ENCODE measurements at places on chromosomes 2 and 18. TPM values are rescaled to one million over a fixed set of nuclear protein-coding genes. Genes with fewer than 3 reads are reported as not detected.

SS18 gene
- total RNA-seq: 18.2 TPM

SNTG2 gene
- total RNA-seq: not detected

IL37 gene
- total RNA-seq: not detected

GCG gene
- not detected for total RNA-seq

GRCh38 chr2:65980531-65980930 lies 454.4 kb upstream of the MEIS1 start:
- DNase-seq: no peak

DNA sequence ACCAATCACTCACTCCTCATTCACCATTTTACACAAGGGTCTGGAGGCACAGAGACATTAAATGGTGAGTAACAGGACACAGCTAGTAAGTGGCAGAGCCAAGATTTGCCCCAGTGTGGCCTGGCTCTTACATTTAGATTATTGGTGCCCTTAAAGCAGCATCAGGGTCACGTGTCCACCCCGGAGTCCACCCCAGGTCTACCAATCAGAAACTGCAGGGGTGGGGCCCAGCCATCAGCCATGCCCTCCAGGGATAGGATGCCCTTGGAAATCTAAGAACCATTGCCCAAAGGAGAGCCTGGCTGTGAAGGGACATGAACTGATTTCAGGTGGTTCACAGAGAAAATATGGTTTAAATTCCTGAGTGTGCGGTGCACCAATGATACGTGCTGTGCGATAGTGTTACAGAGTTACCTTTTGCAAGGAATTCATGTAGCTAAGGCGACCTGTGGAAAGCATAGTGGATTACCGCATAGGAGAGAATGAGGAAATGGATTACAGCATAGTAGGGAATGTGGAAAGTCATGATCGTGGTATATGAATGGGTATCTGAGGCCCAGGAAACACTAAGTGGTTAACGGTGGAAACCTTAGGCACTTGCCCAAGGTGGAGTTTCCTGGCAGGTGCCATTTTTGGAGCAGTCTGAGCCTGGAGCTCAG lies 17.8 kb downstream of the IGFBP5 start:
- DNase-seq: no peak

DNA sequence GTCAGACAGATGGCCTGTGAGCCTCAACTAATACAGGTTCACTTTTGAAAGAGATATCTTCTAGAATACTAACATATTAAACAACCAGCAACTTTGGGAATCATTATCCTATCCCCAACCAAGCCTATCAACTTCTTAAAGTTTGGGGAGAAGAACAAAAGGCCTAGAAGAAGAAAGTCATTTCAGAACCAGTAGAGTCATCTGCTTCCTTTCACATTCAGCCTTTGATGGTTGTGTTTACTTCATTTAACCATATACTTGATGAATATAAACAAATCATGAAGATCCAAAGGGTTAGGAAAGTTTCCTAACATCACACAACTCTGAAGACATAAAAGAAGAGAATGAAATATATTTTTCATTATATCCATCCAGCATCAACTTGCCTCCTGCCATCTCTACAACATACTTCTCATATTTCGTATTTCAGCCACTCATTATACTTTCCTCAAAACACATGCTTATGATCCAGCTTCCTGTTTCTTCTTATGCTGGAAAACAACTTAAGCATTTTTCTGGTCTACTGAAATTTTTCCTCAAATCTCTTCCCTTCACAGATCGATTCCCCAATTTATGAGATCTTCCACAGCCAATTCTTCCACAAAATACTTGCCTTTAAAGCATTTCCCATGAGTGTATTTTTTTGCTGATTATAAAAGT lies 114.3 kb downstream of the CACNB4 start:
- DNase-seq: no peak

DNA sequence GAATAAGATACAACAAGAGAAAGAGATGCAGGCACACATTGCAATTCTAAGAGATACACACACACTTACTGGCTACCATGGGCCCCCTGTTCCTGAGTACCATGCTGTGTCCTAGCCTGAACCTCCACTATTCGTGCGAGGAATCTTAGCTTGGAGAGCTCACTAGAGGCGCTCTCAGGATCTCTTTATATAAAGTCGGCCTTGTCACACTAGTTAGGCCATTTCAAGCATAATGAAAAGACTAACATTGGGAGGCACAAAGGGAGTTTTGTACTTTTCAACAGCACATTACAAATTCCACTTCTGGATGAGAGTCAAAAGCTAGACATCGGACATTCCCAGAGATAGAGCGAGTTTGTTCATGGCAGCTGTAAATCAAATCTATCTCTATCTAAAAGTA lies 365.2 kb downstream of the DSEL start:
- no peak for DNase-seq

GRCh38 chr2:47321006-47321405 lies 82.0 kb upstream of the MSH2 start:
- DNase-seq: no peak

DNA sequence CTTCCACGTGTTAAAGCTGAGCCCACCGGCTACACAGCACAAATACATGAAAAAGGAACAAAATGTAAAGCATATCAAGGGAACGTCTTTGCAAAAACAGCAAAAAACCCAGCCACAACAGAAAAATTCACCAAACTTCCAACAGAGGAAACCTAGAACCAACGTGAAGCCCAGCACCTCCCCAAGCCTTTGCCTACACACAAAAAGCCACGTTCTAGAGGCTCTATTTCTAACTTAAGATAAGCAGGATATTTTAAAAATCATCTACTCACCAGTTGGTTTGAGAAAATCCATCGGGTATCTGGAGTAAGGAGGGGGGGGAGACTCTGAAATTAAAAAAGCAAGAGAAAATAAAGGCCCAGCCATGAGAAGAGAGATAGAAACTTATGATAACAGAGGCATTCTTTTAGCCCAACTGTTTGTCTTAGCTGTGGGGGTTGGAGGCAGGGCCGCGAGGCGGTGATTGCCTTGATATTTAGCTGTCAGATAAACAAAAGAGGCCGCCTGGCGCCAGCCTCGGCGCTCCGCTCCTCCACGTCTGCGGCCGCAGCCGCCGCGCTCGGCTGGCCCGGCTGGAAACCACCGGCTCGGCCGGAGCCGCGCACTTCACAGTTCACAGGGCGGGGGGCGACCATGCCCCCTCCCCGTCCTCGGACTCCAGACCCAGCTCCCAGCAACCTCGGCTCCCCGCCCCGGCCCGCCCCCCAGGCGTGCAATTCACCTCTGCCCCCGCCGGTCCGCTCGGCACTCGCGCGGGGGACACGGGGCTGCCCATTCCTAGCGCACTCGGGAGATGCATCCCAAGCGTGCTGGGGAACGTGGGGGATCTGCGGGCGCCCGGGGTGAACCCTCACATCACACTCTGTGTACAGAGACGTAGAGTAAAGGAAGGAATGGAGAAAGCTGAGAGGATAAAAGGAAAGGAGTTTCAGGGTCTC lies 2.4 kb downstream of the SMAD7 start:
- no peak for DNase-seq

DNA sequence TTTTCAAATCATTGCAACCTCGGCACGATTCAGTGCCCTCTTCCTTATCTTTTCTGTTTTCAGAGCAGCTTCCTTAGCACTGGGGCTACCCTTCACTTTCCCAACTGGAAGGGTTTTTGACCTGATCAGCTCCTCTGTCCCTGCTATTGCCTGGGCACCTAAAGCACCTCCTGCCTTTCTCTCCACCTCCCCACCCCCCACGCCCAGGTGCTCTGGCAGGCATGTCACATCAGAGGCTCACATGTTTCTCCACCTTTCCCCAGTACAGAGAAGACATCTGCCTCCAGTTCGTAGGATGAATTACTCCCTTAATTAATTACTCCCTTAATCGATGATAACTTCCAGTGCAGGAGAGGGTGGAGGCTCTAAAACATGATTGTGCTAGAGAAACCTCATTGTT lies 88.7 kb upstream of the LCLAT1 start:
- no peak for DNase-seq

- no peak for DNase-seq
Measured at GRCh38 chr2:236180076-236180816, 12.1 kb upstream of the GBX2 start.

- DNase-seq: no peak
Measured at GRCh38 chr2:9762164-9762563, 81.1 kb upstream of the TAF1B start.

DNA sequence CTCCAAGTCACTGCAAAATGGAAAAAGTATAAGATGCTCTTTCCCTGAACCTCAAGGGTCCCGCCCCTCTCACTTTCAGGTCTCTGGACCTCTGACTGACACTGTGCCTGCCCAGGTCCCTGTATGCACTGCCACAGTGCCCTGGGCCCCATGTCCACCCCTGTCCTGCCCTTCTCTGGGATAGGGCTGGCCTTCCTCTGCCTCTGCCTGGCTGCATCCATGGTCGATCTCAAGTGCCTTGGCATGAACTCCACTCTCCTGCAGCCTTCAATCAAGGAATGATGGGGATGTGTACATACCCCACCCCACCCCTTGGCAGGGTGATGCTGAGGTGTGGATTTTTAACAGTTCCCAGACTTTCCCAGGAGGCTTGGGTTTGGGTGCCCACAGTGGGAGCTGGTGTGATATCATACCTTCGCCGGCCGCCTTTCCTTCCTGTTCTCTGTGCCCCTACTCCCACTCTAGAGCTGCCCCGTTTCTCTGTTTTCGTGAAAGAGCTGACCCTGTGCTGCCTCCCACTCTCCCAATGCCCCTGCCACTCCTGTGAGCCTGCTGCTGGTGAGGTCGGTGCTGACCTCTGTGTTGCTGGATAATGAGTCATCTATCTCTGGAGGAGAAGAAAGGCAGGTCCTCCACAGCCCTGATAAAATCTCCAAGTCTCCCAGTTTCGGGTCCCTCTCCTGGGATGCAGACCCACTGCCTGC lies 18.9 kb downstream of the PTPN18 start:
- DNase-seq: no peak

- DNase-seq: no peak
Measured at GRCh38 chr2:239555571-239555905, 154.7 kb upstream of the HDAC4 start.

- DNase-seq: no peak
Measured at GRCh38 chr18:78376046-78376445, 603.6 kb upstream of the SALL3 start.

GRCh38 chr2:165452327-165452726 lies 17.2 kb upstream of the CSRNP3 start:
- DNase-seq: no peak

- DNase-seq: no peak
Measured at GRCh38 chr18:49747876-49748275, 65.5 kb downstream of the ACAA2 start.

DNA sequence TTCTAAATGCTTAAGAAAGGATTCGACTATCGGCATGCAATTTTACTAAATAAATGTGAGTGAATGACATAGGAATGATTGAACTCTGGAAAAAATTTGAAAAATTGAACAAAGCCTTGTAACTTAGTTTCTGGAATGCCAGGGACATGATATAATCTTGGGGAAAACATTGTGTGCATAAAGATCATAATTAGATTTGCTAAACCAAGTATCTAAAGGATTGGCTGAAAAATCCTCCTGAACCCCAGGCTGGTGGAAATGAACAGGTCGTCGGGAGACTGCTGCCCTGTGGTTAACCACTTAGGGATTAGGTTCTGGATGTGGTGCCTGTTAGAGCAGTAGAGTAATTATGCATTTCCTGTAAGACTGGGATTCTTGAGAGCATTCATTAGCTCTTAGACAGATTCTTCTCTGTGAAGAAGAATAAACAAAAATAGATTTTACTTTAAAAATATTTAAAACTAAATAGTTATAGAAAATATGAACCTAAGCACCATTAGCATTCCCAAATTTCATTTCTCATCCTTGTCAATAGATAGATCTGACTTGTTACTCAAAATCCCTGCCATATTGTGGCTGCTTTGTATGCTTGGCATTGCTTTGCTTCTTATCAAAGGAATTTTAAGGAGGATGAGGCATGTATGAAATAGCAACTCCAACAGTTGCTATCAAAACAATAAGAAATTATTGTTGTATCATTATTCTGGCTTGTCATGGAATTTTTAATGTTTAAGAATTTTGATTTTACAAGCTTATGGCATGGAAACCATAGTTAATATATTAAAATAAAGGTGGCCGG lies 55.9 kb downstream of the LYPD6B start:
- no peak for DNase-seq

DNA sequence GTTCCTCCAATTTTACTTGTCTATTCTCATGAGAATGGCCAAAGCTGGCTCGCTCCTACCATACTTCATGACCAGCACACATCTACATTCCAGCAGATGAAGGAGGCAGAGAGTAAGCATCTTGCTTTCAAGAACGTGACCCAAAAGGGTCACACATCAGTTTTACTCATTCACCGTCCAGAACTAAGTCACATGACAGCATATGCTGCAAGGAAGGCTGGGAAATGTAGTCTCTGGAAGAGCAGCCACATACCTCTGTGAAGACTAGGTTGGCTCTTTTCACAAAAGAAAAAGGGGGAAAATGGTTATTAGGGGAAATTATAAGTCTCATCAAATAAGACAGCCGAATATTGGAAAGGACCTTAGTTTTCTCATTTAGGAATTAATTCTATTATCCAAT lies 835.3 kb downstream of the EPHA4 start:
- no peak for DNase-seq

All from gastrocnemius medialis (tissue), 4 donors.